ENCODE measurements at places on chromosomes 4 and X.

DNA sequence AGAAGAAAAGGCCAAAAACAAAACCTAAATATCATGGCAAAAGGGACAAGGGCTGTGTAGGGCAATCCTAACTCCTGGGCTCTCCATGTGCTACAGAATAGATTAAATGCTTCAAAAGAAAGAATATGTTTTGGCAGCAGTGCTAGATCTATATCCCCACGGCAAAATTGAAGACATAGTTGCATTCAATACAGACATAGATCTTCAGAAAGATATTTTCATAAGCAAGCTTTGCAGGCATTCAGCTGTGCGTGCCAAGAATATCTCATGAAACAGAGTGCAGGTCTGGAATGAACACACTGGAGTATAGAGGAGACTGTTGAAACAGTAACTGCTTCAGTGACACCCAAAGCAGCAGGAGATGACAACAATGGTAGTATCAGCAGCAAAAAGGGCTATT lies 1476.9 kb downstream of the ARAP2 start:
- DNase-seq = no peak

GRCh38 chrX:57977992-57978391 lies 67.7 kb upstream of the ZXDA start:
- DNase-seq = no peak

DNA sequence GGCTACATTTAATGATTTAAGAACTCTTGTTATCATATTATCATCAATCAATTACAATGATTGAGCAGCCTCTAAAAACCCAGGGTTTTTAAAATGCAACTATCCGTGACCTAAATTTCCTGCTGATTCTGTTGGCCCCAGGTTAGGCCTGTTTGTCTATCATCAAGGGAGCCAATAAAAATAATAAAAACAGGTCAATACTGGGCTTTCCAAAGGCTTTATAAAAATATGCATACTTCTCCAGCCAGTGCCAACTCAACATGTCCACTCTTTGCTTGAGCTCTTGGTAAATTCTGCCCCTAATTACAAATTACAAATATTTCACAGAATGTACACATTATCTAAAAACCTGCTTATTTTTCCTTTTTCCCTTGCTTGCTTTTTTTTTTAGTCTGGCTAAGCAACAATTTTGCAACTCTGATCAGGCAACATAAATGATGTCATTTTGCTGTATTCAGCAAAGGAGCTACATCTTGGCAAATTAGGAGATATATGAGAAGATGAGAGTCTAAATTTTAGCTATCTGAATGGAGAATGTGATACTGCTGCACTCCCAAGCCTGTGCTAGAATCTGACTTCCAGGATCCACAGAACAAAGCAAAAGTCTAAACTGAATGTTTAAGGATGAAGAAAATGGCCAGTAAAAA lies 204.0 kb downstream of the SCFD2 start:
- no peak for DNase-seq

DNA sequence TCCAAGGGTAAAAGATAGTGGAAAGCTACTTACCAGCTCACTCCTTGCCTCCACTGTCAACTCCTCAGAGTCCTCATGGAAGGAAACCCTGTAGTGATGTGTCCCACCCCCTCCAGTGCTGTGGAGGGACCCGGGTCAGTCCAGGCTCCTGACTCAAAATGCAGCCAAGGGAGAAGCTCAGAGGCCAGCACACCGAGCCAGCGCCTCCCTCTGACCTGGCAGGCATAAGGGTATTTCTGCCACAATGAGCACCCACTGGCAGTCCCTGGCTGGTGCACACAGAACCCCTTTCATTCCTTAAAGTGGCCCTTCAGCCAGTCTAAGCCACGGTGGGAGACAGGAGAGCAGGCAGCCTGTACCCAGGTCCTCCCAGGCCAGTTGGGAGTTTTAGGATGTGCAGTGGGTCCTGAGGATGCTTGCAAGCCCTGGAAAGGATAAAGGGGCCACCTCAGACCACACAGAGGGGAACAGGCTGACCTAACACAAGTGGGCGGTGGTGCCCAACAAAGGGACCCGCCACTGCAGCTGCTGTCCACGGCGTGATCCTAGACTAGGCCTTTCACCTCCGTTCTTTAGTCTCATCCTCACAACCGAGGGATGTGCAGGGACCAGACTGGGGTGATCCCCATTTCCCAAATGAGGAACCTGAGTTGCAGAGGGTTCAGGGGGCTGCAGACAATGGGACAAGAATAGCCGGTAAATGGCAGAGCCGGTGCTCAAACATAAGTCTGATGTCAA lies 5.7 kb downstream of the JAKMIP1 start:
- no peak for DNase-seq

DNA sequence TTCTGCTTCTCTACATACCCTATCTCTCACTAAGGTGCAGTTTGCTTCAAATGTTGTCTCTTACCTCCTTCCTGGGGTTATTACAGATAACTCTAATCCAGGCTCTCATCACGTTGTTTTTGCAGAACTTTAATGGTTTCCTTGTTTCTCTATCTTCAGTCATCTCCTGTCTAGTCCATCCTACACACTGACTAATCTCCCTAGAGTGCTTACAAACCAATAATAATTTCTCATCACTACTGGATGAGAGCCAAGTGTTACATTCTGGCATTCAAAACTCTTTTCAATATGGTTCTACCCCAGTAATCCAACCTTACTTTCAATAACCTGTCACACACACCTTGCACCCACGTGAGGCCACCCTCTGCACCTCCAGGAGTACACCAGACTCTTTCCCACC lies 86.1 kb downstream of the SYNPO2 start:
- DNase-seq = no peak

DNA sequence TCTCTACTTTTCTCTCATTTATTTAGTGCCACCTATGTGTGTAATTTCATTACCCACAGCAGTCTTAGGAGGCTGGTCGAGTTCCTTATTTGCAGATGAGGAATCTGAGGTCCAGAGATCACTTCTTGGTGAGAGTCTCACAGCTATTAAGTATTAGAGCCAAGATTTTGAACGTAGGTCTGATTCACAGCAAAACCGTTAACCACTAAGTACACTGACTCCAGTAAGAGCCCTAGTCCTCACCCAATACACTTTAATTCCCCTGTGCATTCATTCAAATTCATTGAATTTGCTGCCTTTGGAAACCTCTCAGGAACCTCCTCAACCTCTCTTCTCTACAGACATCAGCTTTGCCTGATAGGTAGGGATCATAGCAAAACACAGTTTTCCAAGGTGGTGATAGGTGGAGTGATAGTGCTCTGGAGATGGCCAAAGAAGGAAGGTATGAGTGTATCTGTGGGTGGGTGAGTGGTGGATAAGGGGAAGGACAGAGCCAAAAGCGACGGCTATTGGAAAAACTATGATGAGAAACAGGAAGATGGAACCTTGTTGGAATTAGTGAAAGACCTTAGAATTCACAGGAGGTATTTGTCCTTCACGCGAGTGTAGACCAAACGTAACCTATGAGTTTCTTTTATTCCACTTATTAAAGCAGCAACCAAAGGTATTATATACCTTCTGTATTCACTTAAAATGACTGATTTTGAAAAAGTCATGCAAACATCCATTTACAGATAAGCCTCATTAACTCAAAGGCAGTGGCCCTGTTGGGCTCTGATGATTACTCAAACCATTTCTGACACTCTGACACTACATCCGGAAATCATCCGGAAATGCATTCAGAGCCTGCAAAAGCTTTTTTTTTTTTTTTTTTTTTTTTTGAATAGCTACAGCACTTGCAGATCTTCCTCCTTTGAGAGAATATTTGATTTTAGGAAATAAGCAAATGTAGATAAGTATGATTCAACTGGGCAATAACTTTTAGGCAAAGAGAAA lies 6.3 kb downstream of the FMR1 start:
- DNase-seq = no peak

- no peak for DNase-seq
Measured at GRCh38 chr4:165763640-165764039, 109.4 kb upstream of the TLL1 start.

- no peak for DNase-seq
Measured at GRCh38 chr4:125140966-125141495, 173.7 kb upstream of the FAT4 start.

- peak; percentile 35 for DNase-seq
Measured at GRCh38 chr4:159071178-159071968, 31.5 kb upstream of the RAPGEF2 start.

- no peak for DNase-seq
Measured at GRCh38 chr4:7240306-7240705, 48.0 kb downstream of the SORCS2 start.

DNA sequence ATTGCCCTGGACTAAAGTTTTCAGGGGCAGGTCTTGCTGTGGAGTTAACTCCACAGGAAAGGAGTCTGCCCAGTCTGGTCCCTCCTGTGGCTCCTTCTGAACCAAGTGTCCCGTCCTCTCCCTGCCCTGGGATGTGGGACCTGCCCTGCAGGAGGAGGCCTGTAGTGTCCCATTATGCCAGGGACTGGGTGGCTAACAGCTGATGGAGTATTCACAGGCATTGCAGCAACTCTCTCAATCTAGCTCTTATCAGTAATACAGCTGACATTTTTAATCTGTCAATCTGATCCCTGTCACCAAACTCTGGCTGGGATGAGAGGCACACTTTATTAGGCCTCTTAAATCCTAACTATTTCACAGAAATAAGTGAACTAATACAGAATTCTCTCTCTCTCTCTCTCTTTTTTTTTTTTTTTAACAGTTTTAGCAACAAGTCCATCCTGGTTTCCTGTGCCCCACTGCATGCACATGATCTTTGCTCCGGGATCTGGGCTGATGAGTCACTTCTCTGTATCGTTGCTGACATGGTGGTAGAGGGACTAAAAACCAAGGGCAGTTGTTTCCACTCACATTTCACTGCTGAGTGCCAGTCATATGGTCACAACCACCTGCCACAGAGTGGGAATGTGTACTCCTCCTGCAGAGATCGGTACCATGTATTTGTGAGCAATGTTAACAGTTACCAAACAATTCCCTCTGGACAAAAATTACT lies 39.1 kb downstream of the HAND2 start:
- no peak for DNase-seq

- DNase-seq = no peak
Measured at GRCh38 chrX:152895724-152896420, 2.0 kb upstream of the ZNF185 start.
